ENCODE measurements at places on chromosomes 3 and 15.

DNA sequence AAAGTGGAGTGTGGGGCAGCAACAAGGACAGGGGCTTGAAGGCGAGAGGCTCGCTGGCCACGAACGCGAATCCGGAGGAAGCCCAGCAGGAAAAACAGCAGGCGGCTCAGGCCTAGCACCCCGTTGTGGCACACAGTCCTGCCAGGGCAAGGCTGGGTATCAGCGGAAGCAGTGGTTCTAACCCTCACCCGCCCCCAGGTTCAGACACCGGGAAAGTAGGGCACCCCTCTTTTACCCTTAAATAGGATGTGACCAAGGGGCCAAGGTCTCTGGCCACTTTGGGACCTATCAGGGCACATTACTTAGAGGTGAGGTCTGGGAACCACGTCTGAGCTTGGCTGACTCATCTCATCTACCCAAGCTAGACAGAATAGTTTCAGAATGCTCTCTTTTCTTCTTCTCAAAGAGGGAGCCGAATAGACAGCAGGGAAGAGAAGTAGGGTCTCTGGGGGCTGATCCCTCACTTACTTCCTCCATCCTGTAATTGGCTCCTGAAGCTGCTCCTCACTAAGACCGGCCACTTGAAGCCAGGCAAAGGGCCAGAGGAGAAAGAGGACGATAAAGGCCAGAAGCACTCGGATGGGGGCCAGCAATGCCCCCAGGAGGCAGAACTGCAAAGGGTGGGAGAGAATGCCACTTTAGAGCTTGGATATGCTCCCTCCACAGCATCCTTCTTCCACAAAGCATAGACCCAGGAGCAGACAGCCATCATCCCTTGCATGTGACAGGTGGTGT lies 1.7 kb downstream of the LPCAT4 start:
- no peak for DNase-seq

DNA sequence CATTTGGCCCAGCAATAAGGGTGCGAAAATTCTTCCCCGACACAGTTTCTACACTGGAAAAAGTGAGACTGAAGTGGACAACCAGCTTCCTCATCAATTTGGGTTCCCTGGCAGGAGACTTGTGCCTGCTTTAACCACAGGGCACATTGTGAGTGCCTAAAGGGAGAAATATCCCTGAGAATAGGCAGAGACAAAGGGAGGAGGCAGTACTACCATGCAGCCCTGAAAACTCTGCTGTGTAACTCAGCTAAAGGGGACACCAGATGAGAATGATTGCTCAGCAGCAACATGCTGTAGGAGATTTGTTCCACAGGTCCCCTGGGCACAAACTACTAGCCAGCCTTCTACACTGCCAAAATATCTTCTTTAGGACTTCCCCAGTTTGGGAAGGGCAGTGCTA lies 15.6 kb upstream of the KPNA4 start:
- DNase-seq: no peak

GRCh38 chr3:100984308-100984707 lies 8.9 kb downstream of the ABI3BP start:
- no peak for DNase-seq

GRCh38 chr3:139259398-139259797 lies 84.4 kb upstream of the MRPS22 start:
- no peak for DNase-seq

- no peak for DNase-seq
These were observed 27.4 kb downstream of the CLK3 start for GRCh38 chr15:74642734-74643664.

GRCh38 chr3:82163907-82164520 lies 402.6 kb upstream of the GBE1 start:
- DNase-seq: no peak

- no peak for DNase-seq
These were observed 17.3 kb upstream of the HDAC11 start for GRCh38 chr3:13462822-13463221.

GRCh38 chr3:101219842-101220560 lies 100.4 kb downstream of the IMPG2 start:
- no peak for DNase-seq

GRCh38 chr15:80503319-80503952 lies 99.3 kb downstream of the ARNT2 start:
- no peak for DNase-seq

DNA sequence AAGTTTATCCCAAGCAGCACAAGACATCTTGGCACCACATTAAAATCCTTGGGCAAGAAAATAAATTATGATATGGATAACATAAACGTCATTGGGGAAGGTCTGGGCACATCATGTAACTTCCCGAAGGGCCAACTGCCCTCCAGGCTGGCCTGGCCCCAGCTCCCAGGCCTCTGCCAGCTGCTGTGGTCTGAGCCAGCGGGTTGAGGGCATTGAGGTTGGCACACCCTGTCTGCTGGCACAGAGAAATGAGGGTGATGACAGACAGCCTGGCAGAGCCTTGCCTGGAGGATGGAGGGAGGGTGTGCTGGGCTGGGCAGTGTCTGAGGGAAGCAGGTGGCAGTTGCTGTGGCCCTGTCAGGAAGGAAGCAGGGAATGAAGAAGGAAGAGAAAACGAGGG lies 3.3 kb upstream of the RBSN start:
- no peak for DNase-seq

DNA sequence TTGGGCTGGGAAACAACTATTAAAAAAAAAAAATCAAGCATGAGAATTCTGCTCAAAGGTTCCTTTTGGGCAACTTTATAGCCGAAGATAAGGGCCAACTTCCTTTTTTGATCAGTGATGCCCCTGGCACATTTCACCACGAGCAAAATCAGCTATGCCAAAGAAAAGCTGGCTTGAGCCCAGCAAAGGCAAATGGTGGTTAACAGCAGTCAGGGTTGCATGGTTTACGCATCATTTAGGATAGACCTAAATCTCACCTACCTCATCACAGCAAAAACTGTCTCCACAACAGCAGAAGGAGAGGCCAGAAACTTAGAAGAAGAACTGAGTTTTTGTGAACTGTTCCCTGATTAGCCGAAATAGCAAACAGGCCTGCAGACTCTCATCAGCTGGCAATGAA lies 220.1 kb upstream of the CDIN1 start:
- DNase-seq: no peak

GRCh38 chr3:5194801-5195509 lies 7.4 kb downstream of the EDEM1 start:
- DNase-seq: no peak

GRCh38 chr3:81339040-81339845 lies 422.2 kb downstream of the GBE1 start:
- no peak for DNase-seq

GRCh38 chr3:141103067-141103466 lies 51.9 kb downstream of the SPSB4 start:
- DNase-seq: no peak

DNA sequence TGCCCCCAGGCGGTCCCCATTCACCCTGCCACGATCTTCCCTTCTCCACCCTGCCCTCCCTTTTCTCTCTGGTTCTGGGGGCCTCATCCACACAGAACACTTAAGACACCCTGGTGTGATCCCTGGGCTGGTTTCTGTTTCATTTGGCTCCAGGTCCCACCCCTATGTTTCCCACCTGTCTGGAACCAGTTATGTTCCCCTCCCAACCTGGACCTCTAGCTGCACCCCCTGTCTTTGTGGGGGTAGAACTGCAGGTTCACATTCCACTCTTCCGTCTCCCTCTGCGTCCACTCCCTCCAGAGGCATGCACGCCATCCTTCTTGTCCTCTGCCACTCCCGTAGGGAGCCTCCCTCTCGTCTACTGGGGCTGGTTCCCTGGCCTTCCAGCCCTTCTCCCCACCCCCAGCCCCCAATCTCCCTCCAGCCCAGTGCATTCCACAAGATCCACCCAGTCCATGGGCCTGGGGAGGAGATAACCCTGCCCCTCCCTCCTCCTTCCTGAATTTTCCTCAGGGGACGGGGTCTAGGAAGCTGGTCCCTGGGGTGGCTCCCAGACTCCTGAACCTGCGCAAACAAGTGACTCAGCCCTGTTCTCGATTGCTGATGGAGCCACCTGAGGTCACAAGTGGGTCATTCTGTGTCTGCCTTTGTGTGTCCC lies 73.8 kb downstream of the ABTB1 start:
- no peak for DNase-seq

- no peak for DNase-seq
These were observed 84.0 kb downstream of the CFAP20DC start for GRCh38 chr3:58965865-58966264.

DNA sequence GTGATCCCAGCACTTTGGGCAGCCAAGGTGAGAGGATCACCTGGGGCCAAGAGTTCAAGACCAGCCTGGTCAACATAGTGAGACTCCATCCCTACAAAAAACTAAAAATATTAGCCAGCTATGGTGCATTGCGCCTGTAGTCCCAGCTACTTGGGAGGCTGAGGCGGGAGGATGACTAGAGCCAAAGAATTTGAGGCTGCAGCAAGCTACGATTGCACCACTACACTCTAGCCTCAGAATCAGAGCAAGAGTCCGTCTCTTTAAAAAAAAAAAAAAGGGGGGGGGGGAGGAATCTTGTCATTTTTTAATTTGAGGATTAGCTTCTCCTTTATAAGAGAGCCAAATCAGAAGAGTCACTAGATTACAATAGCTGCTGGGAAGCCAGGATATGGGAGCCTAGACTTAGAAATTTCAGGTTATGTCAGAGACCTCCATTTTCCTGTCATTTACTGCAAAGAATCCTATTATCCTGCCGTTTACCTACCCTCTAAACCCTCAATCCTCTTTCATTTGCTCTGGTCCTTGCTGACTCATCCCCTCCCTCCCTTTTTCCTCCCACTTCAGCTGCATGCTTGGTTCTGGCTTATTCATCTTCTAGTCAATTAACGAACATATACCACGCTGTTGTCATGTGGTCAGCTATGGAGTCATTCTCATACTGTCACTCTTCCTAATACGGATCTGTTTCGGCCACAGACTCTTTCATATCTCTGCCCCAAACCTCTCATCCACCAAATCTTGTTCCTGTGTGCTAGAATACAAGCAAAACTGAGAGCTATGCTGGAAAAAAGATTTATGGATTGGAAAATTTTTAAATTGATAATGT lies 83.8 kb upstream of the PPIB start:
- no peak for DNase-seq

- no peak for DNase-seq
These were observed 565 bp upstream of the ZNF621 start for GRCh38 chr3:40524222-40524567.

GRCh38 chr15:93451822-93452221 lies 362.8 kb upstream of the RGMA start:
- DNase-seq: no peak

DNA sequence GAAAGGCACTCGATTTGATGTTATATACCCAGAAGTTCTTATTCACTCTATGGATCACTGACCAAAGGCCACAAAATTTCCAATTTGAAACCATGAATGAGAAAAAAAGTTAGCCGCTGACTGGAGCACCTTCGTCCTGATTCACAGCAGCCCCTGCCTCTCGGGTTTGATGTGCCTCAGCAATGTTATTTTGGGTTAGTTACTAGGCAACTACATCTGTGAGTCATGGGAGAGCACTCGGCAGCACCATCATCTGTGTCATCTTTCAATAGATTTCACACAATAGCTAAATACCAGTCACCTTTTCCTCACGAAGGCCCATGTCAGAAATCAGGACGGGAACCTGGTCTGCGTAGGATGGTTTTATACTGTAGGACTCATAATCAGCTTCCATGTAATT lies 269.2 kb downstream of the ZBBX start:
- DNase-seq: no peak

- no peak for DNase-seq
These were observed 230.5 kb upstream of the CHRNA7 start for GRCh38 chr15:31799715-31800321.

DNA sequence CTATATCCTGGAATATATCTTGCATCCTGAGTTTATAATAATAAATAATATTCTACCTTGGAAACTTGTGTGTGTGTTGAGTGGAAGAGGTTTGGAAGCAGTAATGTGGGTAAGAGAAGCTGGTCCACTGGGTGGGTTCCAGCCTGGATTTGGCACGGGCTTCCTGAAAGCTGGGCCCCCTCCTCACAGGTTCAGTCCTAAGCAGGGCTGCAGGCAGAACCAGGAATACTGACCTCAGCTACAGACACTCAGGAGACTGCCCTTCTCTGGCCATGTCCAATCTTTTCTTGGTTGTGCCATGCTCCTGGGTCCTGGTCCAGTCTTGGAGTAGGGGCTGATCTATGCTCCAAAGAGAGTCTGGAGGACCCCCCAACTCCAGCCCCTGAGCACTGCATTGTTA lies 4.5 kb downstream of the MYD88 start:
- DNase-seq: no peak

- DNase-seq: no peak
These were observed 429.5 kb downstream of the OCA2 start for GRCh38 chr15:27669641-27670040.

- no peak for DNase-seq
These were observed 303.2 kb downstream of the TIGIT start for GRCh38 chr3:114597012-114597411.

DNA sequence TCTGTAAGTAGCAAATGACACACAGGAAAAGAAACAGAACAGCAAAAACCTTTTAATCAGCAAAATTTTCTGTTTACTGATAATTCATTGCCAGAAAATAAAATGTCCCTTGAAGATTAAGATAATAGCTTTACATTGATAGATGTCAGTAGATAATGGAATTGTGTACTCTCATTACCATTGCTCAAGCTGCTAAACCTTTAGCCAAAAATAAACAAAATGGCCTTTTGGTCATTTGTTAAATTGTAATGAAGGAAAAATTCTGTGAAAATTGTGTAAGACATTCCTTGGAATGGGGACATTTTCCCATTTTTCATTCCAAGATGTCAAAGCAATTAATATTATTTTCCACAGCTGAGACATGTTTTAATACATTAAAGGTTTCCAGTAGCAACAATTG lies 189.8 kb downstream of the PLOD2 start:
- DNase-seq: no peak

GRCh38 chr3:120298996-120299395 lies 14.0 kb upstream of the GPR156 start:
- no peak for DNase-seq

GRCh38 chr3:98829246-98829832 lies 66.2 kb downstream of the ST3GAL6 start:
- DNase-seq: no peak

DNA sequence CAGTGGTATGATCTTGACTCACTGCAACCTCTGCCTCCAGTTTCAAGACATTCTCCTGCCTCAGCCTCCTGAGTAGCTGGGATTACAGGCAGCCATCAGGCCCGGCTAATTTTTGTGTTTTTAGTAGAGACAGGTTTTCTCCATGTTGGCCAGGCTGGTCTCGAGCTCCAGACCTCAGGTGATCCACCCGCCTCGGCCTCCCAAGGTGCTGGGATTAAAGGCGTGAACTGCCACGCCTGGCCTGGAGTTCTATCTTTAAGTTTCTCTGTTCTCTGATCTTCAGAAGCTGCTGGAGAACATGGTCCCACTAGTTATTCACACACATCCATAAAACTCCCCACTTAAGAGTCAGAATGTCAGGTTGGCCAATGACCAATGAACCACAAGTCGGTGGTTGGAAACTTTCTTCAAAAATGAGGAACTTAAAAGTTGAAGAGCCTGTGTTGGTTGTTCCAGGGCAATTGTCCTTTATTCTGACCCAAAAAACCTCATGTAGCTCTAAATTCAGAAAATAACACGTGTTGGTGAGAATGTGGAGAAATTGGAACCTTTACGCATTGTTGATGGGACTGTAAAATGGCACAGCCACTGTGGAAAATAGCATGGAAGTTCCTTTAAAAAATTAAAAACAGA lies 55.9 kb upstream of the PIK3CB start:
- DNase-seq: no peak

GRCh38 chr15:48802257-48802656 lies 8.6 kb downstream of the CEP152 start:
- DNase-seq: no peak

All from activated CD8-positive, alpha-beta memory T cell treated with anti-CD3 and anti-CD28 coated beads for 48 hours (primary cell).